ENCODE measurements at places on chromosomes 12 and 14.

DNA sequence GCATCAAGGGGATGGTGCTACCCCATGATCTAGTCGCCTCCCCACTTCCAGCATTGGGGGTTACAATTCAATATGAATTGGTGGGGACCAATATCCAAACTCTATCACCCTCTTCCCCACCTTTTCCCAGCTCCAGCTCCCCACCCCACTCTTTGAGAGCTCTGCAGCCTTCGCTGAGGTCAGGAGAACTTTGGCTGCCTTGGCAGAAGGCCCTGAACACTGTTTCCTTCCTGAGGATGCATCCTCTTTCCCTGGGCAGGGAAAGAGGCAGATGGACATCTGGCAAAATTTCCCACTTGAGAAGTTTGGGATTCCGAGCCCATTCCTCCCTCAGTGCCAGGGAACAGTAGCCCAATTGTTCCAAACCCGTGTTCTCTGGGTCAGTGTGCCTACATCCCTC lies 169.1 kb downstream of the TSPAN9 start:
- DNase-seq: no peak

DNA sequence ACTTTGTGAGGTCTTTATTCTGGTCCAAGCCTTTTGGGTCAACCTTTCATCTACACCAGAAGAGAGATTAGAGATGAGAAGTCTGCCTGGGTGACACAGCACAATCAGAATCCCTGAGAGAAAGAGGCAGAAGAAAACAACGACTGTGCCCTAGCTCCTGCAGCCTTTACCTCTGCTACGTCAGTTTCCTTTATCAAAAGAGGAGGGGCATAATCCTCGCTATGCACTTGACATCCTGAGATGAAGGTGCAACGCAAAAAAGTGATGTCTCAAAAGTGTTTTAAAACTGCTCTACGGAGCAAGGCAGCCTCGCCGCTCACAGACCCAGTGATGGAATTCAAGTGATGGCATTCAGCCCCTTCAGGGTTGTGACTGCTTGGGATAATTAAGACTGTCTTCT lies 21.7 kb downstream of the ZDHHC22 start:
- DNase-seq: no peak

GRCh38 chr12:64054079-64054520 lies 168.0 kb downstream of the KICS2 start:
- no peak for DNase-seq

GRCh38 chr12:77751939-77752338 lies 78.8 kb upstream of the NAV3 start:
- no peak for DNase-seq

- no peak for DNase-seq
Measured at GRCh38 chr14:89429199-89430181, 12.5 kb upstream of the FOXN3 start.

- no peak for DNase-seq
Measured at GRCh38 chr12:97801471-97802059, 339.0 kb downstream of the RMST start.

DNA sequence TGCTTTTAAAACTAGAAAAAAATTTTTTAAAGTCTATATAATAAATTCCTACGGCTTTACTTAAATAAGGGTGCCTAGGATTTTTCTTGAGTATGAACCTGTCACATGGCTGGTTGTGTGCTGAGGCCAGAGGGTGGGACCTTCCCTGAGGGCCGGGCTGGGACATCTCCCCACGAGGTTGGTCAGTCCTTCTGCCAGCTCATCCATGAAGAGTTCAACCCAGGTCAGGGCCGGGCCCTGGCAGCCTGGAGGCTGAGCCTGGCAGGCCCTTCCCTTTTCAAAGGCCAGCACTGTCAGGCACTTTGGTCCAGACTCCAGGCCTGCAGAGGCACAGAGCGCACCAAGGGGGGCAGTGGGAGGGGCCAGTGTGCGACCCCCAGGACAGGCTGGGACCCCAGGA lies 31.7 kb downstream of the TNFAIP2 start:
- DNase-seq: no peak

GRCh38 chr12:113724794-113725556 lies 241.2 kb downstream of the RBM19 start:
- DNase-seq: no peak

- DNase-seq: no peak
Measured at GRCh38 chr14:31194095-31194494, 13.5 kb downstream of the HECTD1 start.

DNA sequence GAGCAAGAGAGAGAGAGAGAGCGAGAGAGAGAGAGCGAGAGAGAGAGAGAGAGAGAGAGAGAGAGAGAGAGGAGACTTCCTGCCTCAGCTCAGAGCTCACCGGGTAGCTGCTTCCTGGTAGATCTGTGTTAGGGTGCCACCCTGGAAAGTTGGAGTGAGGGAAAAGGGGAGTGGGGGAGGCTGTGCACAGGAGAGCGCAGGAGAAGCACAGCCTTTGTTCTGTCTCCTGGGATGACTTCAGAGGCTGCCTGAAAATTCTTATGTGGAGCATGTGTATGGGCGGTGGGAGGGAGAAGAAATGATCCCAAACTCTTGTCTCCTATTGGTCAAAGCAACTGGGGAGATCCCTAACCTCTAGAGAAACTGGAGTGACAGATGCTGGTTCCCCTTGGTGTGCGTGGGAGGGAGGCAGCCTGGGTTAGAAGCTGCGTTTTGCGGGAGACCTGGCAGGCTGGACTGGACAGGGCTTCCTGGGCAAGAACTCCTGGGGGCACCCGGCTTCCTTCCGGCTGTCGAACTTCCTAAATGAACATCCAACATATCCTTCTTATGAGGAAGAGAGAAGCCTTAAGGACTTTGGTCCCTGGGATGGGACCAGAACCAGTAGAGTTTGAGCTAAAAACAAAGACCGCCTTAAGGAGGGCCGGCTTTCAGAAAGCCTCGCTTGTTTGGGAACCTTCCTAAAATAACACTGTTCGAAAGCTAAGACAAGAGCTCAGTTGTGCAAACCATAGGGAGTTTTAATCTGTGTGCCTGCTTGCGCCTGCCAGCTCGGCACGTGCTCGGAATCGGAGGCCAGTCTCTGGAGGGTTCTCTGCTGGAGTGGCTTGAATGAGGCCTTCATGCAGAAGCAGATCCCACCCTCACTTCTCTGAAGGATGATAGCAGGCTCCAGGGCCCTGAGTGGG lies 30.4 kb upstream of the BEGAIN start:
- DNase-seq: no peak

- DNase-seq: no peak
Measured at GRCh38 chr14:40847480-40847879, 759.2 kb upstream of the LRFN5 start.

GRCh38 chr14:48546996-48547395 lies 871.6 kb upstream of the MDGA2 start:
- DNase-seq: no peak

DNA sequence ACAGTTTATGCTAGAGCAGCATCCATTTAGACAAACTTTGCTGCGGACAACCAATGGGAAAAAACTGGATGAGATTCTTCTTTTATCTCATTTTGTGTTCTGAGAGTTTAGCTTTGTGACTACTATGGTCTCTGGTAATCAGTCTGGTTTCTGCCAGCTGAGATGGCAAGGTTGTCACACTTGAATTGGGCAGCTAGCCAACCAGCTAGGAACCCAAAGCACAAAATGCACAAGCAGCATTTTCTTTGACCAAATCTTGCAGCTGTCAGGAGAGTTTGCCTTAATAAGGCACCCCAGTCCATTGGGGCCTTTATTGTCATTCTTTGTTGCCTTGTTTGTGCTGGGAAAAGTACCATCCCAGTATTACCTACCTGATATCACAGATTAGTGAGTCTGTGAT lies 34.0 kb upstream of the ETV6 start:
- no peak for DNase-seq

GRCh38 chr12:126509572-126509971 lies 1444.3 kb downstream of the AACS start:
- no peak for DNase-seq

DNA sequence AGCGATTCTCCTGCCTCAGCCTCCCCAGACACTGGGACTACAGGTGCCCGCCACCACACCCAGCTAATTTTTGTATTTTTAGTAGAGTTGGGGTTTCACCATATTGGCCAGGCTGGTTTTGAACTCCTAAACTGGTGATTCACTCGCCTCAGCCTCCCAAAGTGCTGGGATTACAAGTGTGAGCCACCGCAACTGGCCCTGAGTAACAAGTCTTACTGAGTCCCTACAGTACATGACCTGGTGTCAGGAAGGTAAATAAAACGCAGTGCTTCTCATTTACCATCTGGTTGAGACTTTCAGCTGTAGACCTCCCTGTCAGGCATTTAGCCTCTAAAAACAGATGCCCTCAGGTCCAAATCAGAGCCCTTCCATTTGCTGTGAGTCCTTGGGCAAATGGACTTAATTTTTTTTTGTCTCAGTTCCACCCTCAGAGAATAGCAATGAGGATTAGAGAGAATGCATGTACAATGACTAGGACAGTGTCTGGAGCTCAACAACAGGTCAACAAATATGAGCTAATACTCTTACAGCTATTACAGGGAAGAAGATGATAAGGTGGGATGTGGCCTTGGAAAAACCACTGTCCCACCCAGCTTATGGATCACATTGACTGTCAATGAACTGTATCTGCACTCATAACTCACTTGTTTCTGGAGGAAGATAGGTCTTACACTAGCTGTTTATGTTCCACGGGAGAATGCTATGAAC lies 70.5 kb downstream of the PHLDA1 start:
- no peak for DNase-seq

DNA sequence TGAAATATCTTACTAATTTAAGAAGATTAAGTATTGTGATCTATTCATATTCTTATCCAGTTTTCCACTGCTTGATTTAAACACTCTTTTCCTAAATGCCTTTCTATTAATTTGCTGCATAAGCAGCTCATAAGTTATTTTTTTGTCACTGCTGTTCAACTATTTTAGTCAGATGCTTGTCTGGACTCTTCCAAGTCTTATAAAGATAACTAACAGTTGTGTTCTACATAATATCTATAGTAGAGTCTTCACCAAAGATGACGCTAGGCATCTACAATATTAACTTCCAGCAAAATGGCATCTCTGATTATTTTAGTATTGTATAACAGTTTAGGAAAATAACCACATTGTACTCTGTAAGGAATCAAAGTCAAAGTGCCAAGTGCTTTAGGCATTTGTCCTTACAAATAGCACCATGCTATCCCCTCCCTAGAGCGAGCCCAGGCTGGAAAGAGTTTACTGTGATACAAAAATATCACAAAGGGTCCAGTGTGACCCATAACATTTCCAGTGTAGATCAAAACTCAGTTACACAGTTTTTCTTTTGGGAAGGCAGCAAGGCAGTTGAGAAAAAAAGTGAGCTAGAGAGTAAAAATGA lies 98.2 kb downstream of the DENND5B start:
- DNase-seq: no peak

DNA sequence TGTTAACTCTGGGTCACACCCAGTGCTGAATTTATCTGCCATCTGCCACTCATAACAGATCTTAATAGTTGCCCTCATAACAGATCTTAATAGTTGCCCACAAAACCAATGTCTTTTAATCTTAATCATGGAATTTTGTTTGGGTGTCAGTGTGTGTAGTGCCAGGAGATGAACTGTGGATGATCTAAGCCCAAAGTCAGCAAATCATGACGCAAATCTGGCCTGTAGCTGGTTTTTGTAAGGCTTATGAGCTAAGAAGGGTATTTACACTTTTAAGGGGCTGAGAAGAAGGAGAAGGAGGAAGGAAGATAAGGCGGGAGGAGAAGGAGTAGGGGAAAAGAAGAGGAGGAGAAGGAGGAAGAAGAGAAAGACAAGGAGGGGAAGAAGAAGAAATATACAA lies 10.0 kb upstream of the IL26 start:
- no peak for DNase-seq

GRCh38 chr12:92030618-92031017 lies 115.0 kb downstream of the BTG1 start:
- DNase-seq: no peak

GRCh38 chr12:3490895-3491144 lies 183 bp upstream of the PRMT8 start:
- DNase-seq: no peak

DNA sequence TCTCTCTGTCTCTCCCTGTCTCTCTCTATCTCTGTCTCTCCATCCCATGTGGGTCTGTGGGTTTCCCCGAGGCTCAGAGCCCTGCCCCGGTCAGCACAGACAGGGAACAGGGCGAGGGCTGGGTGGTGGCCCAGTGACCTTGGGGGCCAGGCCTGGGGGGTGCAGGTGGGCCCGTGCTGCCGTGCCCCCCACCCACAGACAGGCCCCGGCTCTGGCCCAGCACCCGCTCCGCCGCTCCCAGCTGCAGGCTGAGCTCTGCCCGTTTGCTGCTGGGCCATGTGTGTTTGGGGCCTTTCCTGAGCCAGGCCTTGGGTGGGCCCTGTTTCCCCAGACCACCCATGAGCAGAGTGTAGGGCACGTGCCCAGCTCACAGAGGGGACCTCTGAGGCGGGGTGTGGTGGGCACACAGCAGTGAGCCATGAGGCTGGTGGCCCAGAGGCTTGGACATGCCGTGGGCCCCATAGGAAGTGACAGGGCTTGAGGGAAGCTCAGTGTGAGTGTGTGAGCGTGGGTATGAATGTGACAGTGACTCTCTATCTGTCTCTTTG lies 51.0 kb downstream of the TMEM121 start:
- no peak for DNase-seq

DNA sequence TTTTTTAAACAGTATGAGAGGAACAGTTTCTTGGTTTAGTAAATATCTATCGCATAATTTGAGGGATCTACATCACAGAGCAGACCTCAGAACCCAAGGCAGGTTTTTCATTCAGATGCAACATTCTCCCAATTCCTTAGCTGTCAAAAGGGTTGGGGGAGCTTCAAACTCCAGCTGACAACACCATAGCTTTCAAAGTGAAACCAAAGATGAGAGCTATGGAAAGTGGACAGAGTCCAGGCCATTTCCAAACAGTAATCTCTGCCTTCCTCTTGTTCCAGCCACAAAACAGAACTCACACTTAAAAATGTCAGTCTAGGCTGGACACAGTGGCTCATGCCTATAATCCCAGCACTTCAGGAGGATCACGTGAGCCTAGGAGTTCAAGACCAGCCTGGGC lies 87.8 kb downstream of the SPRING1 start:
- no peak for DNase-seq

DNA sequence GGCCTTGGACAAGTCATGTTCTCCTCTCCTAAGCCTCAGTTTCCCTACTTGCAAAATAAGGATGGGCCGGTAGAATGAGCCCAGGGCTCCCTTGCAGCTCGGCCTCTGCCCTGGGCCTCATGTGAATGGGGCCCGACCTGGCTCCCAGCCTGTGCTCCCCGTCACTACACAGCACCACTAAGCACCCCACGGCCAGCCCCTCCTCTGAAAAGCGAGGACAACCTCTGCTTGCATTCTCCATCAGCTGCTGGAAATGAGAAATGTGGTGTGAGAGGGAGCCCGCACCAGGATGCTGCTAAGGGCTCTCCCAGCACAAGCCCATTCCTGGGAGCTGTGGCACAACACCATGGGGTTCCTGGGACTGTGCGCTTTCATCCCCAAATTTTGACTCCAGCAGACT lies 10.2 kb downstream of the SLC25A47 start:
- DNase-seq: no peak

- no peak for DNase-seq
Measured at GRCh38 chr14:62244221-62244620, 482.0 kb downstream of the SNAPC1 start.

DNA sequence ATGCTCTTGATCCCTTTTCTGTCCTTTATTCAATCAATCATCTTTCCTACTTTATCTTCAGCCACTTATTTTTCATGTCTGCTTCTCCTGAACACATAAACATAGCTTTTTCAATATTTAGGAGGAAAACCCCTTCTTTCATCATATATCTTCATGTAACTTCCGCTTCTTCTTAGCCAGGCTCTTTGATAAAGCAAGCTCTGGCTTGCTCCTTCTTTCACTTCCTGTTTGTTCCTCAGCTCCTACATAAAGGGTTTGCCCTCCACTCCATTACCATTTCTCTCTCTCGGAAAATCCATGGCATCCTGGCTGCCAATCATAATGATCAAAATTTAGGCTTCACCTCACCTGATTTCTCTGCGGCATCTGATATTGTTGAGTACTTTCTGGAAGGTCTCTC lies 33.7 kb upstream of the HELB start:
- DNase-seq: no peak
